ENCODE measurements at places on chromosomes 7 and 10.

DNA sequence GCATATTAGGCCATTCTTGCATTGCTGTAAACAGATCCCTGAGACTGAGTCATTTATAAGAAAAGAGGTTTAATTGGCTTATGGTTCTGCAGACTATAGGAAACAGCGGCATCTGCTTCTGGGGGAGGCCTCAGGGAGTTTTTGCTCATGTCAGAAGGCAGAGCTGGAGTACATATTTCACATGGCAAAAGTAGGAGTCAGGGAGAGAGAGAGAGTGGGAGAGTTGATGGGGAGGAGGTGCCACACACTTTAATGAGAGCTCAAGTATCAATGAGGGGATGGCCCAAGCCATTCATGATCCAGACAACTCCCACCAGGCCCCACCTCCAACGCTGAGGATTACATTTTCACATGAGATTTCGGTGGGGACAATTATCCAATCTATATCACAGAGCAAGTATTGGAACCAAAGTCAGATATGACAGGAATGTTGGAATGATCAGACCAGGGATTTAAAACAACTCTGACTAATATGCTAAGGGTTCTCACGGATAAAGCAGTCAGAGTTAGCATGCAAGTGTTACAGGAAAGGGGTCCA, 795.3 kb upstream of the CELF2 start:
- no peak for DNase-seq

GRCh38 chr10:125411724-125412123, 251.4 kb upstream of the CTBP2 start:
- no peak for DNase-seq

DNA sequence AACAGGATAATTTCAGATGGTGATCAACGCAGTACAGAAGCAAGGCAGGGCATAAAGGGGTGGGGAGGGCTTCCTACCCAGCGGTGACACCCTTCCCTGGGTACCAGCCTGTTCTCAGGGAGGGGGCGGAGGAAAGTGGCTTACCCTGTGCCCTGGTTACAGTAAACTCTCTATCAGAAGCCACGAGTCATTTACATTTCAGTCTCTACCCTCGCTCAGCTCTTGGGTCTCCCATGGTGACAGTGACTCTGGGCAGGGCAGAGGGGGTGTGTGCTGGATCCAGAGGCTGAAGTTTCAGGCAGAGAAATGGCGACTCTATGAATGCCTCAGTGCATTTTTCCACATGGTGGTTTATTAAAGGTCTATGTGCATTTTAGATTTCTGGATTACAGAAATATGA, 107.0 kb downstream of the ADARB2 start:
- DNase-seq: no peak

GRCh38 chr7:107118109-107118900, 50.5 kb upstream of the HBP1 start:
- DNase-seq: no peak

- DNase-seq: no peak
Observed at GRCh38 chr7:80298201-80298600, 163.6 kb downstream of the GNAI1 start.

DNA sequence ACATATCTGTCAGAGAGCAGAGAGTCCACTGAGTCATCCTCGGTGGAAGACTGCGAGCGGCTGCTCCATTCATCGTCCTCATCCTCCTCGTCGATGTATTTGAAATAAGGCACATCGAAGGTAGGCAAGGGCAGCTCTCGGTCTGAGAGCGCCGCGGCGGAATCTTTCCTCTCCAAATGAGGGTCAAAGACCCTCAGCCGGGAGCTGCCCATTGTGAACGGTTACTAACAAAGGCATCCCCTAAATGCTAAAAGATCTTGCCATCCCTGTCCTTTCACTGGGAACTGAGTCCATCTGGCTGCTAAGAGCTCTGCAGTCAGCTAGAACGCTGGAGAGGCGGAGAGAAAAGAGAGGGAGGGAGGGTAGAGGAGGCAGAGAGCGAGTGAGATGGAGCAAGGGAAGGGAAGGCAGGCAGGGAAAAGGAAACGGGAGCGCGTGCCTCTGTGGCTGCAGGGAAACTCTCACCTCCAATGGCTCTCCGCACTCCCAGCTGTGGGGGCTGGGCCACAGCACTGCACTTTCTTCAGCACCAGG, 163.4 kb downstream of the RAPGEF5 start:
- no peak for DNase-seq

- no peak for DNase-seq
Observed at GRCh38 chr7:117085275-117085674, 132.0 kb downstream of the ST7 start.
